Body of pancreas (tissue), 4 donors: ENCODE measurements at places on chromosomes 11 and 22.

- no peak for DNase-seq
Measured at GRCh38 chr11:69883292-69884255, 64.4 kb upstream of the FGF3 start.

DNA sequence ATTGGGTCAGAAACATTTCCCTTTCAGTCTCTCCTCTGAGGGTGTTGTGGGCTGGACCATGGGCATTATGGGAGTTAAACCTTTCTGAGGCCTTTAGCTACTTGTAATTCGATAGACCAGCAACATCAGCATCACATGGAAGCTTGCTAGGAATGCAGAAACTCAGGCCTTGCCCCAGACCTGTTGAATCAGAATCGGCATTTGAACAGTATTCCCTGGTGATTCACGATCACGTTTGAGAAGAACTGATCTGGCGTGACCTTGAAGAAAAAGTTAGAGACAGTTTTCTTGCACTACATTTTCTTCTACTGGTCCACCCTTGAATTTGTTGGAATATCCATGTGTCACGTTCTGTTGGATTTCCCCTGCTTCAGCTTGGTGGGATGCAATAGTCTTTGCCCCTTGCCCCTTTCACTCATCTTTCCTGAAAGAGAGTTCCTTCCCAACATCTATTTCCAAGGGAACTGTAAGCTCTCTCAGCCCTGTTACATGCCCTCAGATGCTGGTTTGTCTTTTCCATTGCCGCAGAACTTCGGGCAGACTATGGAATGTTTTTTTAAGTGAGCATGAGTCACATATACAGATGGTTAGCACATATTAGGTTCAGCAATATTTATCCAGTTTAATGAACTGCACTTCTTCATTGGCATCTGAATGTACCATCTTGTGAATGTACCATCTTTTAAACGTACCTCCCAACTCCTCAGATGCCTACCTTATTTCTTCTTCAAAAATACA is 23.9 kb downstream of the EHF start:
- no peak for DNase-seq

GRCh38 chr11:128563942-128564641 is 23.3 kb downstream of the ETS1 start:
- DNase-seq = no peak

DNA sequence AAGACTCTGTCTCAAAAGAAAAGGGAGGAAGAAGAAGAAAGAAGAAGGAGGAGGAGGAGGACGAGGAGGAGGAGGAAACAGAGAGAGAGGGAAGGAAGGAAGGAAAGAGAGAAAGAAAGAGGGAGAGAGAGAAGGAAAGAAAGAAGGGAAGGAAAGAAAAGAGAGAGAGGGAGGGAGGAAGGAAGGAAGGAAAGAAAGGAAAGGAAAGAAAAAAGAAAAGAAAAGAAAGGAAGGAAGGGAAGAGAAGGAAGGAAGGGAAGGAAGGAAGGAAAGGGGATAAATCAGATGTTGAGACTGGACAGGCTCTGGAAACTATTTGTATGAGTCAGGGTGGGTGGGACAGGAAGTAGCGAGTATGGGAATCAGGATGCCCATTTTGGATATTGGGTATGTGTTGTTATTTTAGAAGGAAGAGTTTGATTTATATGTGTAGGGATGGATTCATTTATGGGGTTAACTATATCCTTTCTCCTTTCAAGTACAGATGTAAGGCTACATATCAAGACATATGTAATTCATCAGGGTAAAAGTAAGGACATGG is 6.0 kb upstream of the RPL3 start:
- no peak for DNase-seq

DNA sequence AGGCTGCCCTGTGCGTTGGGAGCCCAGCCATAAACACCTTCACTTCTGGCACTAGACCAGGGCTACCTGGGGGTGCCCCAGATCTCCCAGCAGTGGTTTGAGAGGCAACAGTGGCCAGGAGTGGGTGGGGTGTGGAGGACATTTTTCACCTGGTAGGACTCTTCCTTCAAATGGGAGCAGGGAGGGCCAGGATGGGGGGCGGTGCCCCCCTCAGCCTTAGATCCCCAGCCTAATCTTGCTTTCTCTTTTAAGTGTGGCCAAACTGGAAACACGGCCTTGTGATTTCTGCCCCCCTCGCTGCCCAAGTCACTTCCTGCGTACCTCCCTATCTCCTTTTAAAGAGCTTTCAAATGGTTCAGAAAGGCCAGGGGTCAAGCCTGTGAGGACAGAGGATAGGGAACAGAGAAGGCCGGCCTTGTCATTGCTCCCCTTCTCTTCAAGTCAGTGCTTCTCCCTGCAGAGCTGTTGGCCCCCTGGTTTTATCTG is 800 bp downstream of the KCNJ5 start:
- DNase-seq = peak; percentile 67

GRCh38 chr11:11561991-11562390 is 59.8 kb downstream of the GALNT18 start:
- no peak for DNase-seq

DNA sequence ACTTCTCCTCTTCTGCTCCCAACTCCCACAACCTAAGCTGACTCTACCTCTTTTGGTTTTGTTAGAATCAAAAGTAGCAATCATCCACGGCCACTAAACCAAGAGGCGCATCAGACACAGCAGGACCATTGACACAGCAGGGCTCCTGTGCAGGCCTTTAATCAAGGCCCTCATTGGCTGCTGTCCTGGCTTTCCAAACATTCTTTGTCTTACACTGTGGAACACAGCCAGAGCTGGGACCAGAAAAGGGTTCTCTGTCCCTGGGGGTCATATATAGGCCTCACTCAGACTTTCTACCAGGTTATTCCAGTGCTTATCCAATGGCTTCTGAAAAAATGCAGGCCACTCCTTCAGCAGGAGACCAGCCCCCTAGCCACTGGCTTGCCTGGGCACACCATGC is 212.7 kb upstream of the NTM start:
- no peak for DNase-seq

- no peak for DNase-seq
Measured at GRCh38 chr11:79229047-79229446, 211.8 kb downstream of the TENM4 start.

GRCh38 chr22:22176929-22177616 is 67.5 kb upstream of the VPREB1 start:
- no peak for DNase-seq

DNA sequence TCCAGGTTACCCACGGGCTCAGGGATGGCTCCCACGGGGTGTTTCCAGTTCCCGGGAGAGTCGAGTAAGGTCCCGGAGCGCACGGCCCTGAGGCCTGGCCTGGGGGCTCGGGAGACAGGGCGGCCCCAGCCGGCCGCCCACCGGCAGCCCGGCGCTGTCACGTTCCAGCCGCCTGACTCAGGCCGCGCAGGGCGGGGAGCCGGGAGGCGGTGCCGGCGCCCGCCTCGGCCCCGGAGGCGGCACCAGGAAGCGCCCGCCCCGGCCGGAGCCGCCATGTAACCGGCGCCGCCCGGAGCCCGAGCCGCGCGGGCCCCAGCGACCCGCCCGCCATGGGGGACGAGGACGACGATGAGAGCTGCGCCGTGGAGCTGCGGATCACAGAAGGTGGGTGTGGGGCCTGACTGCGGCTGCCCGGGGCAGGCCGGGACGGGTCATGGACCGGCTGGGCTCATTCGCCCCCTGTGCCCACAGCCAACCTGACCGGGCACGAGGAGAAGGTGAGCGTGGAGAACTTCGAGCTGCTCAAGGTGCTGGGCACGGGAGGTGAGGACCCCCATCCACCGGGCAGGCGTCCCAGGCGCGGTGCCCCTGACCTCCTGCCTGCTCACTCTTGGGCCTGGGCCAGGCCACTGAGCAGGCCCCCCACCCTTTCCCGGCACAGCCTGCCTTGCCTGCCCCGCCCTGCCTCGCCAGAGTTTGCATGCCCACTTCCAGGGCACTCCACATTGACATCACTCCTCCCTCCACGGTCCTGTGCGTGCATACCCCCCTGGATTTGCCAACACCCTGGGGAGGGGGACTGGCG is at the start of gene RPS6KA4:
RPS6KA4 (plus strand) TSS at position 256 of the 805 bp plus-strand sequence; CDS start at position 330, 74 bp downstream.
- DNase-seq = peak; percentile 77

DNA sequence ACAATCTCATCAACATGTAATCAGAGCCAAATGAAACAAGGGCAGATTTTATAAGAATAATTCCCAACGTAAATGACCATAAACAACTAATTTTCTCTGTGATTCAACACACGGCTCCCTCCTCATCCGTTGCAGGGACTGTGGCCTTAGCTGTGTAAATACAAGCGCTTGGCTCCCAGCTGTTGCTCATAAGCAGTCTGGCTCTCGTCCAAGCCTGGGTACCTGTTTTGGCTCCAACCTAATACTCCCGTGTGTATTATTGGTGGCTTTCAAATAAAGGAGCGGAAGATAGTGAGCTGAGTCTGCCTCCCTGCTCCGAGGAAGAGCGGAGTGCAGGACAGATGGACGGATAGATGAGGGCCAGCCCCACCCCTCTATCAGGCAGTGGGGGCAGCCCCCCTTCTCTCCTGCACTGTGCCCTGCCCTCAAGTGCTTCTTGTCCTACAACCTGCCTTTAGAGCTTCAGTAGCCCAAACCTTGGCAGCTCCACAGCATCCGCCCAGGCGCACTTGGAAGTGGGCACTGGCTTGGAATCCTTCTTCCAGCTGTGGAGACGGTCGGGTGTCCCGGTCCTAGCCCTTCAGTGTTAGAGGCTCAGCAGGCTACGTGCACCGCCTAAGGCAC is 670.9 kb downstream of the BRD1 start:
- DNase-seq = peak; percentile 45

DNA sequence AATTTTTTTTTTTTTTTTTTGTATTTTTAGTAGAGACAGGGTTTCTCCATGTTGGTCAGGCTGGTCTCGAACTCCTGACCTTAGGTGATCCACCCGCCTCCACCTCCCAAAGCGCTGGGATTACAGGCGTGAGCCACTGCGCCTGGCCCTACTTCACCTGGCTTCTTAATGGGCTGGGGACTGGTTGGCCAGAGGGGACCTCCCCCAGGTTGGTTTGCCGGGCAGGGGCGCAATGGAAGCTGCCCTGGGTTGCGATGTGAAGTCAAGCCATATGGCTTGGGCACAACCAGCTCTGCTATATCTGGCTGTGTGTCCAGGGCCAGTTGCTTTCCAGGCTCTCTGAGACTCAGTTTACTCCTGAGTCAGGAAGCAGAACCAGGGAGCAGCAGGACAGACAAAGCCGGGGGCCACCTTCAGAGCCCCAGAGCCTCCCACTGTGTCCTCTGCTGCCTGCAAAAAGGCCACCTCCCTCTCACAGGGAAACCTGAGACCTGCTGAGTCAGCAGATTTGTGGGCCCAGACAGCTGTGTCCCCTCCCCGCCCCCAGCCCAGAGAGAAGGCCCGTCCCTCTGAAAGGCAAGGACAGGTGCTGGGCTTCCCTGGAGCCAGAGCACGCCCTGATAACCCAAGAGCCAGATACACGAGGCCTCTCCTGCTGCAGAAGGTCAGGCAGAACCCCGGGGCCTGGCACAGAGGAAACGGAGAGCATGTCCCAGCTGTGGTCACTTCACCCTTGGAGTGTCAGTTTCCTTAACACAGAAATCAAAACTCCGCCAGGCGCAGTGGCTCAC is 29.2 kb upstream of the DAGLA start:
- DNase-seq = peak; percentile 86

GRCh38 chr11:59669611-59670009 is 773 bp upstream of the PATL1 start:
- DNase-seq = peak; percentile 45

GRCh38 chr11:106853850-106854401 is 164.3 kb downstream of the GUCY1A2 start:
- no peak for DNase-seq

DNA sequence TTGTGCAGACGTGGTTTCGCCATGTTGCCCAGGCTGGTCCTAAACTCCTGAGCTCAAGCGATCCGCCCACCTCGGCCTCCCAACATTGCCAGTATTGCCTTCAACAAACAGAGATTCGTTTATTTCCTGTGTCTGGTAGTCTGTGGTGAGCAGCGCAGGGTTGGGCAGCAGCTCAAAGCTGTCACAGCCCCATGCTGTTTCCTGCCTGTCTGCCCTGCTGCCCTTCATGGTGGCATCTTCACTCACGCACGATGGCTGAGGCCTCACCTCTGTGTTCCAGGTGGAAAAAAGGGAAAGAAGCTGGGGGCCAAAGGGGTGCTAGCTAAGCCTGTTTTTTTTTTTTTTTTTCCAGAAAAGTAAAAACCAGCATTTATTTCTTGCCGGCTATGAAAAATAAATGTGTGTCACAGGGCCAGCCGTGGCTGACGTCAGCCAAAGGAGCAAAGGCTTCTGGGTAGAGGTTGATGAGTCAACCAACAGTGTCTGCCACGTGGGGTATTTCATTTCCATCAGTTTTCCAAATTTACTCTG is 28.8 kb downstream of the TBC1D22A start:
- peak; percentile 26 for DNase-seq

GRCh38 chr11:12116425-12117032 is 6.1 kb downstream of the MICAL2 start:
- no peak for DNase-seq
